Hematopoietic multipotent progenitor cell (in vitro differentiated cells): ENCODE measurements at places on chromosomes 4 and X.

DNA sequence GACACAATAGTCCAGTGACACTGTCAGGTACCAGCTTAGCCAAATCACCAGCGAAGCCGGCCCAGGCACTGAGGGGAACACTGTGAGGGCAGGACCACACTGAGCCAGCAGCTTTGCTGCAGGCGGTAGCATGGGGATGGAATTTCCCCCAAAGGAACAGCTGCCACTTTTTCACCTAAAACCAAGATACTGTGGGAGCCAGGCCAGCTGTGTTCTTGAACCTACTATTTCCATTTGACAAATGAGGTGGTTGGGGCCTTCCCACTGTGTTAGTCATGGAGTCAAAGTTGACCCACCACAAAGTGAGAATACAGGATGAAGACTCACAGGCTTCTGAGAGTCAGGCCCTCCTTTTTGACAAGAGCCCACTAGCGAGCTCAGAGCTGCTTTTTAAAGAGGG, 70.7 kb upstream of the SH3RF1 start:
- DNase-seq, result no peak

DNA sequence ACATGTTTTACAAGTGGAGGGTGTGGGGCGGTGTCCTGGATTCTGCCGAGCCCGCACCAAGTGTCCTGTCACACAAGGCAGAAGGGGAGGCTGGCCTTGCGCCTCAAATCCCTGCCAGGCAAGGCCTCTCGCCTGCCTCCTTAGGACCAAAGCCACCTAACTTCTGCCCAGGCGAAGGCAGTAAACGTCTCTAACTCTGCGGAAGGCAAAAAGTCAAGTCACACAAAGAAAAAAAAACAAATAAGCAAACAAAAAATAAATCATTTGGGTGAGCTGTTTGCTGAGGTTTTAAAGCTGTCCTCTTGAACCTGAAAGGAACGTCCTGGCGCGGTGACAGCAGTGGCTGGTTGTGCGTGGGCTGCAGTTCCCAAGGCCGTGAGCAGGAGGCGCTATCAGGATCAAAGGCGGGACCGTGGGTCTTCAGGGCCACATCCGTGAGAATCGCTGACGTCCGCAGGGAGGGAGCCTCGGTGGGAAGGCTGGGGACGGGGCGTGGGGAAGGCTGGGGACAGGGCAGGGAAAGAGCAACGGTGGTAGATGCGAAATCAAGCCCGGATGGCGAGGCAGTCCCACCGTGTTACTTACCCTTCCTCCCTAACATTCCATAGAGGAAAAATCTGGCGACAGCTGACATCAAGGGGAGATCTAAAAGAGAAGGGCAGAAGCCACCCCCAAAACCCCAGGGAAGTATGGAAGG, 99.1 kb downstream of the TRAPPC11 start:
- no peak for DNase-seq

GRCh38 chr4:126807132-126807531, 825.6 kb upstream of the INTU start:
- DNase-seq, result no peak

GRCh38 chr4:47926667-47927258, 12.4 kb upstream of the NFXL1 start:
- peak; percentile 74 for DNase-seq

- DNase-seq, result peak; percentile 55
Observed at GRCh38 chr4:152455311-152455710, 80.6 kb downstream of the FBXW7 start.

DNA sequence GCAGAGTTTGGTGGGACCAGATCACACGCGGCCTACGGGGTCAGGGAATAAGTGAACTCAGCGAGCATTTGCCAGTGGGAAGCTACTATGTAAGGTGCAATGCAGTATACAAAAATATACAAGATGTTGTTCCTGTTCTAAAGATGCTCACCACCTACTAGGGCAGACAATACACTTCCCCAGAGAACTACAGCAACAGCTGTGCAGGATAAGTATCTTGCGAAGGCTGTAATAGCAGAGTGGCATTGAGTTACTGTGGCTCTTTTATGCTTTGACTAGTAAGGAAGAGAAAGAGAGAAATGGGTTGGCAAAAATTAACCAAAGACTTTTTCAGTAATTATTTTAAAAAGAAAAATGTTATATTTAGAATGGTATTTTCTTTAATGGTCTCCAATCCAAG, 61.2 kb downstream of the CDS1 start:
- DNase-seq, result no peak

DNA sequence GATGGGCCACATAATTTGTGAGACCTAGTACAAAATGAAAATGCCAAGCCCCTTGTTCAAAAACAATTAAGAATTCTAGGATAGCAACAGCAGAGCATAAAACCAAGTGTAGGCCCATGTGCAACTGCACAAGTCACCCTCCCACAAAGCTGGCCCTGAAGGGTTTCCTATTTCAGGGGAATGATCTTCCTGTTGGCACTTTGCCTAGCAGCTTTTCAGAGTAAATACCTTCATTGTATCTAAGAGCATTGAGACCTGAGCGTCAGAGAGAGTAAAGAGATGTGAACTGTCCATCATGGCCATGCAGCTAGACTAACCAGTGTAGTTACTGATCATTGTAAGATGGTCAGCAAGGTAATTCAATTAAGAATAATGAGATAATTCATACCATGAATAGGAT, 113.6 kb downstream of the CNKSR2 start:
- no peak for DNase-seq

- DNase-seq, result no peak
Observed at GRCh38 chr4:21032089-21032645, 331.9 kb downstream of the PACRGL start.

DNA sequence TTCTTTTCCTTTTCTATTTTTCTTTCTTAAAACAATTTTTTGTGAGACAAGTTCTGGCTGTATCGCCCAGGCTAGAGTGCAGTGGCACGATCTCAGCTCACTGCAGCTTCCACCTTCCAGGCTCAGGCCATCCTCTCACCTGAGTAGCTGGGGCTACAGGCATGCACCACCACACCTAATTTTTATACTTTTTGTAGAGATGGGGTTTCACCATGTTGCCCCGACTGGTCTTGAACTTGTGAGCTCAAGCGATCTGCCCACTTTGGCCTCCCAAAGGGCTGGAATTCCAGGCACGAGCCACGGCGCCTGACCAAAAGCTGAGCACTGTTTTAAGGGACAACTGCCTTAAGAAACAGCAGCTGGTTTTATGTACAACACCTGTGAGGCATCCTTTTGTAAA, 9.3 kb upstream of the NAT8L start:
- no peak for DNase-seq

DNA sequence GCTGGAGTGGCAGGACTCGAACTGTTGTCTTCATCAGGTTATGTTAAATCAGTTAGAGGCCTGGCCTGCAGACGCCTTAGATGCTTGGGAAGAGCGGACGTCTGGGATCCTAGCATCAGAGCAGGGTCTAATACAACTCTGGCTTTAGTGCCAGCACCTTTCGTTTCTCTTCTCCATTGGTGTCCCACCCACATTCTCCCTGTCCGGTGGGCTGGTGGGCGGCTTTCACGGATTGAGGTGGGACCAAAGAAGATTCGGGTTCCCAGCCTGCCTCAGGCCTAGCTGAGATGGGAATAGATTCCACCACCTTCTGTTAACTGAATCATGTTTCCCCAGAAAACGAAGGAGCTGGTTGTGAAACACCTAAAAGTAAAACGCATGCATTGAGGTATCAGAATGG, 939 bp downstream of the PDK3 start:
- no peak for DNase-seq

GRCh38 chrX:150879855-150880807, 18.3 kb downstream of the CD99L2 start:
- no peak for DNase-seq

GRCh38 chrX:125004799-125005198, 314.9 kb upstream of the TEX13C start:
- DNase-seq, result no peak

GRCh38 chrX:100652266-100652665, 8.3 kb downstream of the SRPX2 start:
- DNase-seq, result no peak

GRCh38 chr4:165738571-165738970, 134.5 kb upstream of the TLL1 start:
- DNase-seq, result no peak

- DNase-seq, result no peak
Observed at GRCh38 chrX:37846141-37846540, 1.2 kb downstream of the DYNLT3 start.

- no peak for DNase-seq
Observed at GRCh38 chrX:39819921-39820849, 277.6 kb downstream of the BCOR start.

GRCh38 chrX:34716302-34716701, 59.2 kb upstream of the TMEM47 start:
- no peak for DNase-seq

GRCh38 chr4:87824352-87824751, 8.4 kb upstream of the MEPE start:
- DNase-seq, result no peak

DNA sequence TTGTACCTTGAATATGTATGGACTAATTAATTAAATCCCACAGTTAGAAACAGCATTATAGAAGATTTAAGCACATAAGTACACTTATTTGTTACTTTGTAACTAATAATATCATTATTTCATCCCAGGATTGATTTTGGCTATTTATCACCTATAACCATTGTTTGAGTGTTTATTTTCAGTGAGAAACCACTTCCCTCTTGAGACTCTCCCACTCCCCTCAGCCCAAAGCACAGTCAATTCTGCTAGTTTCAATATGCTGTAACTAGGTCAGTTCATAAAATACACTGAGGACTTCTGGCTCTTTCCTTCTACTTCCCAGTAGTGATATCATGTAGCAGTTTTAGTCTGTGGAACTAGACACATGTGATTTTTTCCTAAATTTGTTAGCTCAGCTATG, 16.3 kb downstream of the OFD1 start:
- DNase-seq, result no peak

- DNase-seq, result no peak
Observed at GRCh38 chr4:186812592-186812991, 88.9 kb upstream of the FAT1 start.

GRCh38 chr4:144318797-144319196, 178.3 kb upstream of the GYPA start:
- no peak for DNase-seq

- no peak for DNase-seq
Observed at GRCh38 chr4:186826846-186827533, 103.3 kb upstream of the FAT1 start.

- DNase-seq, result no peak
Observed at GRCh38 chr4:81642543-81642942, 170.8 kb upstream of the RASGEF1B start.

DNA sequence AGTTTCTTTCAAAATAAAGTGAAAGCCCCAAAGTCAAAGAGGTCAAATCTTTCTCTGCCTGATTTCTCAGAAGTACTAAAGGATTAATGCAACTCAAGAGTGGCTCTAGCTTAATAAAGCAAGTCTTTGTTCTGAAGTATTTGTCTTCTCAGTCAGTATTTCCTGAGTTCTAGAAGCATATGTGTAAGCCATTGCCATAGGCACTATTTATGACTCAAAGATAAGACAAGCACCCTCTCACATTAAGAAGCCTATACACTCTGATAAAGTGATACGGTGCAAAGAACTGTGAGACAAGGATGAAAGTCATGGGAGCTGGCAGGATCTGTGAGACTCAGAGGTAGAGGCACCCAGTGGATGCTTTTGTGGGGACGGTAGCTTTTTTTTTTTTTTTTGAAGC, 60.9 kb downstream of the AASDH start:
- DNase-seq, result no peak

DNA sequence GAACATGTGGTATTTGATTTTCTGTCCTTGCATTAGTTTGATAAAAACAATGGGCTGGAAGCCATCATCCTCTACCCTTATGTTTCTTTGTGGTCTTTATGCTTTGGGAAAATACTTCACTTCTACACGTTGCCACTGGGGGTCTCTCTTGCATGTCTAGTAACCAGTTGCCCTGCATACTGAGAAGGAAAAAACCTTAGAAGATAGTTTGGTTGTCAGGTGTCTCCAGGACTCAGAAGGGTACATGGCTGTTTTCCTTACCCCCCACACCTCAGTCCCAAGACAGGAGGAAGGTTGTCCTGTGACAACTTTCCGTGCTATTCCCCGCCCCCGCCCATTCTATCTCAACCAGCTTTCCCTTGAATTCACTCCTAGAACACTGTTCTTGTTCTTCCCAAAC, 62.1 kb upstream of the LANCL3 start:
- DNase-seq, result peak; percentile 4

GRCh38 chr4:6471307-6472007, 957 bp downstream of the PPP2R2C start:
- DNase-seq, result no peak

DNA sequence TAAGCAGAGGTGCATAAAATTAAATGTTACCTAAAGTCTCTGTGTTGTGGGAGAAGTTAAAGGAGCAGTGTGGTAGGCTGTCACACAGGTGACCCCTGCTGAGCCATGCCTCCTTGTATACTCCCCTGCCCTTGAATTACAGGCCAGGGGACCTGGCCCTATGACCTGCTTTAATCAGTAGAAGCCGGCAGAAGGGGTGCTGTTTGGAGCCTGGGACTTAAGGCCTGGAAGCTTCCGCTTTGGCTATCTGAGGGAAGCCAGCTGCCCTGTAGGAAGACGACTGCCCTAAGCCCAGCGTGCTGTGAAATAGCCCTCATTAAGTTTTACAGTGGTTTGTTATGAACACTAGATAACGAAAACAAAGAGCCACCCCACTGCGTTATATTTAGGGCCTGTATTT, 34.1 kb downstream of the SPINK2 start:
- no peak for DNase-seq

- DNase-seq, result no peak
Observed at GRCh38 chr4:117971403-117971802, 62.9 kb upstream of the NDST3 start.

DNA sequence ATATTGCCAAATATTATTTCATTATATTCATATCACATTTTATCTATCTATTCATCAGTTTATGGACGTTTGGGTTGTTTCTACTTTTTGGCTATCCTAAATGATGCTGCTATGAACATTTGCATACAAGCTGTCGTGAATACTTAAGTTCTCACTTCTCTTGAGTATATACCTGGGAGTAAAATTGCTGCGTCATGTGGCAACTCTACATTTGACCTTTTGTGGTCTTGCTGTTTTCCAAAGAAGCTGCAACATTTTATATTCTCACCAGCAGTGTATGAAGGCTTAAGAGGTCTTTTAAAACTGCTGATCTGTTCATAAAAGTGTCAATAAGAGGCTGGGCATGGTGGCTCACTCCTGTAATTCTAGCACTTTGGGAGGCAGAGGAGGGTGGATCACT, 5.8 kb downstream of the PYURF start:
- DNase-seq, result no peak

- DNase-seq, result peak; percentile 74
Observed at GRCh38 chr4:145482209-145483037, 770 bp downstream of the SMAD1 start.

- DNase-seq, result no peak
Observed at GRCh38 chr4:159042868-159043267, 60.0 kb upstream of the RAPGEF2 start.
